ENCODE measurements at places on chromosomes 3 and 15.

- no peak for DNase-seq
Observed at GRCh38 chr3:120659834-120660233, 22.2 kb downstream of the HGD start.

DNA sequence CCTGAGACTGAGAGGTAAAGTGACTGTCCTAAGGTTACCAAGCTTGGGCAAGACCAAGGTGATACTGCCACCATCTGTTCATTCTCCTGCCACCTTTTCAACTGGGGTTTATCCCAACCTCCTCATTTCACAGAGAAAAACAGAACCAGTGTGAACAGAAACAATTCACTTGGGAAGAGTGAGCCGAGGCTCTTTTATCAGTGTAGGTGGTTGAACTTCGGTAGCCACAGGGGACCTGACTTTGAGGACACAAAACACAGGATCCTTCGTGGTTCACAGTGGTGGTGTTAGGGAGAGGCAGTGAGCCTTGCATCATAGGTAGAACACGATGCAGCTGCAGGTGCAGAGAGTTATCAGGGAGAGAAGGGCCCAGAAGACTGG is 72.8 kb upstream of the ICE2 start:
- DNase-seq: no peak

GRCh38 chr3:173750095-173750494 is 352.6 kb downstream of the NLGN1 start:
- DNase-seq: no peak

DNA sequence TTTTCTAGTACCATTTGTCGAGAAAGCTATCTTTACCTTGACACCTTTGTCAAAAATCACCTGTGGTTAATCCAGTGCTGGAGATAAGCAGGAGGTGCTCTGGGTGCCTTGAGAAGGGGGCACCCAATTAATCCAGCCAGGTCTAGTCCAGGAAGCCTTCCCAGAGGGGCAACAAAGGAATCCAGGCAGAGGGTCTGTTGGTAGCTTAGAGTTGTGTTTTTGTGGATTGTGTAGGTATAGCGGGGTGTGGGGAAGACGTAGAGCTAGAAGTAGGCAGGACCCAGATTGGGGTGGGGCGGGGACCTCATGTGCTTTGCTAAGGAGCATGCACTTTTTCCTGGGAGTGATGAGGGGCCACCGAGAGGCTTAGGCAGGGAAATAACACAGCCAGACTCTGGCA is 6.0 kb upstream of the PIGZ start:
- DNase-seq: no peak
